Suppressor macrophage treated with lipopolysaccharide for 1 hour (primary cell): ENCODE measurements at places on chromosomes 3 and 15.

- no peak for DNase-seq
Observed at GRCh38 chr3:171908731-171909130, 65.6 kb downstream of the TMEM212 start.

GRCh38 chr15:40103864-40104271, 4.8 kb downstream of the BMF start:
- DNase-seq: no peak

DNA sequence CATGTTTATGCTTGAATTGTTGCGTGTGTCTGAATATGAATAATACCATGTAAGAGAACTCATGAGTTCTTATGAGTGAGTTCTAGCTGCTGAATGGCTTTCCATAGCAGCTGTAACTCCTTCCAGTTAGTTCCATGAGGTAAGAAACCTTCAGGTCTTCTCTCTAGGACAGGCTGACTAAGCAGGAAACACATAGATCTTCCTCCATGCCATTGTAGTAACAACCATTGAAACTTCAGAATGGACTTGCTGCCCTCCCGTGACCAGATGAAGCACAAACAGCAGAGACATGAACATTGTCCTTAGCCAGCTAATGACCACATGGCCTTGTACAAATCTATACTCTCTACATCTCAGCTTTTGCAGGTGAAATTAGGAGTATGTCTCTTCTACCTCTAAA, 200.0 kb downstream of the ZNF385D start:
- DNase-seq: peak; percentile 33

DNA sequence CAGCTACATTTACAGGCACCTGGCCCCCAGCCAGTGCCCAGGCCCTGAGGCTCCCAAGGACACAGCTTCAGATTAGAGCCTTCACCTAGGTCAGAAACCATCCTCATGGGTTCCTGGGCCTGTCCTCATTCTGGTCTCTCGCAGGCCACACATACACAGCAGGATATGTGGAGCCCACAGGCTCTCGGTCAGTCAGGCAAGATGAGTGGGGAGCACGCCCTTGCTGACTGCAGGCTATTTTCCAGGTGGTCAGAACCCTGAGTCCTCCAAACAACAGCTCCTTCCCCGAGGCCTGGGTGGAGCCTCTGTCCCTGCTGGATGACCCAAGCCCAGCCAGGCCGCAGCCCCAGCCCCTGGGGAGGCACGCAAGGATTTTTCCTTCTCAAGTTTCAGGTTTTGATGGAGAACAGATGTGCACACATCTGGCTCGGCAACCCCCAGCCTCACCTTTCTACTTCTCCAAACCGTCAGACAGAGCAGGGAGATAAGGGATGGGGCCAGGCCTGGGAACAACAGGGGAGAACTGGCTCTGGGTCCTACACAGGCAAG, 1.6 kb downstream of the STRA6 start:
- DNase-seq: no peak

DNA sequence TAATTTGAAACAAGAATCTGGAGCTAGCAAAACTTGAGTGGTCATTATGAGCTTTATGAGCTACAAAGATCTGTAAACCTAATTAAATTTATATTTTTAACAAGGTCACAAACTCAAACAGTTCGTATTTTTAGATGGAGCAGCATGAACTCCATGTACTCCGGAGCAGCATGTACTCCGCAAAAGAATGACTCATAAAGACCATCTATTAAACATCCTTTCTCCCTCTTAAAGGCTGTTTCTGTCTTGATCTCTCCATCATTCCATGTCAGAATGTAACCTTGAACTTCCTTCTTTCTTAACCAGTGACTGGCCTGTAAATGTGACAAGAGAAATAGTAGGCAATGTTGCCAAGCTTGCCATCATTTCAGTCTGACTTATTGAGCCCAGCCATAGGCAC, 696.9 kb downstream of the ZNF385D start:
- DNase-seq: no peak

DNA sequence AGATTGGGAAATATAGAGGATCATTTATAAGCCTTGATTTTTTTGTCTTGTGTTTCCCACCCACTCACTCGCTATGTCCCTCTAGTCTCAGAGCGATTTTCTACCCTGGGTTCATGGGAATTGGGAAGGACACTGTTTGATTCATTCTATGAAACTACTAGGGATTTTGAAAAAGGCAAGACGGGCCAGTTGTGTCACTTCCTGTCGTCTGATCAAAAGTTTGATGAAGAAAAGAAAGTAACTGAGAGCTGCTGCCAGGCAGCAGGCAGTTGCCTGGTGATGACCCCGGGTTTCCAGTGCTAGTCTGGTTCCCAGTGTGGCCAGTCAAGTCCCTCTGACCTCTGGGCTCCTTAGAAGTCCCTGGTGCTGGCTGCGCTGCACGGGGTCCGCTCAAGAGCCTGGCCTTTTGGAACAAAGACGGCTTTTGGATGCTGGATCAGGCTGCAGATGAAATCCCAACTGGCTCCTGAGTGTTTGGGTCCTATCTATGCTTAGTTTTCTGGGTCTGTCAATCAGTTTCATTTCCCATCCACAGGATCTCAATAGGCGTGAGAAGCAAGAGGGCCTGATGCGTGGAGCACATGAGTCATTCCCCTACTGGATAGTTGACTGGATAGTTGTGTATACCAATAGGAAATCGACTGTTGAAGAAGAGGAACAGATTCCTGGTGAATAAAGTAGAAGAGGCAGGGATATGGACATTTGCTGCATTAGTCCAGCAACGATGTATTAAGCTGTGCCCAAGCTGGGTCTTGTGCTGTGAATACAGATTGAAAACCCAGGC, 89.7 kb downstream of the EEFSEC start:
- peak; percentile 86 for DNase-seq

DNA sequence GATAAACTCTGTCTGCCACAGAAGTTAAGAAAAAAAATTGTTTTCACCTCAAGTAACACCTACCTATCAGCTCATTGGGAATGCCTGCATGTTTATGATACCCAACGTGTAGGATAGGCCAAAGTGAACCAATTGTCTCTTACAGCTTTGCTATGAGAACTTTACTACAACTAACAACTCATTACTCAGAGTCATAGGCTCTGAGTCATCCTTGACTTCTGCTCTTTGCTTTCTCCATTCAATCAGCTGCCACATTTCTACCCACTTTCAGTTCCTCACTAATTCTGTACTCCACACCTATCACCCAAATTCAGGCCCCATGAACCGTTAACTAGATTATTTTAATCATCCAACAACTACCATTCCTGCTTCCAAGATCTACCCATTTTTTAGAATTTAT, 843.9 kb downstream of the TUSC7 start:
- DNase-seq: peak; percentile 71
